RWPE1 (cell line): ENCODE measurements at places on chromosomes 2 and 18.

DNA sequence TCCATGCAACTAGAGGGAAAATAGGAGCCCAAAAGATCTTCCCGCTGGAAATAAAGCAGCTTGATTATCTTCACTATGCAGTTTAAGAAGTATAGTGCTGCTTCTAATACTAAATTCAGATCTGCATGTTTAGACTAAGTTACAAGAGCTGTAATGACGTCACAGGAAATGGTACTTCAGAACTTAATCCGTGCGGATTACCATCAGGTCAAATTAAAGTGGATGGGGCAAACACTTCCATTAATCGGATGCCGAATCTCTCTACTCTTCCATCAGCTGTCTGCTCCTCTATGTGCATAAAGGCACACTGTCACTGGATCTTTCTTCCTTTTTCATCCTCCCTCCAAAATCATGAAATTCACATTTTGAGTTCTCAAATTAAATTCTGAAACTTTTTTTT, 52.6 kb downstream of the TRAPPC12 start:
- DNase-seq: no peak

DNA sequence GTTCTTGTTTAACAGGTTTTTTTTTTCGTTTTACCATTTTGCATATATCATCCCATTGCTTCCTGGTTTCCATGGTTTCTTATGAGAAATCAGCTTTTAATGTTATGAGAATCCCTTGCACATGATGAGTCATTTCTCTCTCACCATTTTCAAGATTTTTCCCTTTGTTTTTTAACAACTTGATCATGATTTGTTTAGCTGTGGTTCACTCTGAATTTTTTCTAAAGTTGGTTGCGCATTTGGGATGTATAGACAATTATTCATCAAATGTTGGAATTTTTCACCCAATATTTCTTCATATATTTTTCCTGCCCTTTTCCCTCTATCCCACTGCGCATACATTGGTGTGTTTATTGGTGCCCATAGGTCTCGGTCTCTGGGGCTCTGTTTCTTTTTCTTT, 42.4 kb upstream of the BIN1 start:
- DNase-seq: peak; percentile 82

- no peak for DNase-seq
Observed at GRCh38 chr2:100494712-100495111, 24.4 kb downstream of the NMS start.

DNA sequence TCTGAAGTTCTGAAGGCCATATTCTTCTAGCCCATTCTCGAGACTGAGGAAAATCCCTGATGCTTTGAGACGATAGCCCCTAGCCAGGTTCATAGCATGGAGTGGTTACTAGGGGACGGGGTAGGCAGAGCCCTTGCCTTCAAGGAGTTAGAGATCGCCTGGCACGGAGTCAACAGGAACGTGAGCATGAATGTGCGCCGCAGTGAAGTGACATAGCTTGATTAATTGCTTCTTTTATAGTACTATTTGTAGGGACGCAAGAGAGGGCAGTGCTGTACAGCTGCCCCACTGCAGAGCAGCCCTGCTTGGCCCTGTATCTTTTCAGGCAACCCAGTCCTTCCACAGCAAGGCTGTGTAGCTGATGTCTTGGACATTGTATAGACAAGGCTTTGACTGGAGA, 26.2 kb downstream of the HRH4 start:
- DNase-seq: no peak

- peak; percentile 24 for DNase-seq
Observed at GRCh38 chr2:238644095-238645081, 203.5 kb upstream of the TWIST2 start.

DNA sequence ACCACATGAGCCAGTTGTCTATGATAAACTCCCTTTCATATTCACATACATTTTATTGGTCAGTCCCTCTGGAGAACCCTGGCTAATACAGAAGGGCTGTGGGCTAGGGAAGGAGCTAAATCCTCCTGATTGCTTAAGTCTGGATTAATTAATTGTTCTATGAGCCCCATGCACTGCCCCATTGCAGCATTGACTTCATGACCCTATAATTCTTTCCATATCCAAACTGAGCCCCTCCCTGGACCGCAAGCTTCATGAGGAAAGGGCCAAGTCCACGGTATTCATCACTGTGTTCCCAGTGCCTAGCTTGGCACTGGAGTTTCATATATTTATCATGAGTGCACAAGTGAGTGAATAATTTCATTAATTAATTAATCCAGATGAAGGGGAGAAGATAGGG, 124.0 kb downstream of the MBD2 start:
- no peak for DNase-seq

DNA sequence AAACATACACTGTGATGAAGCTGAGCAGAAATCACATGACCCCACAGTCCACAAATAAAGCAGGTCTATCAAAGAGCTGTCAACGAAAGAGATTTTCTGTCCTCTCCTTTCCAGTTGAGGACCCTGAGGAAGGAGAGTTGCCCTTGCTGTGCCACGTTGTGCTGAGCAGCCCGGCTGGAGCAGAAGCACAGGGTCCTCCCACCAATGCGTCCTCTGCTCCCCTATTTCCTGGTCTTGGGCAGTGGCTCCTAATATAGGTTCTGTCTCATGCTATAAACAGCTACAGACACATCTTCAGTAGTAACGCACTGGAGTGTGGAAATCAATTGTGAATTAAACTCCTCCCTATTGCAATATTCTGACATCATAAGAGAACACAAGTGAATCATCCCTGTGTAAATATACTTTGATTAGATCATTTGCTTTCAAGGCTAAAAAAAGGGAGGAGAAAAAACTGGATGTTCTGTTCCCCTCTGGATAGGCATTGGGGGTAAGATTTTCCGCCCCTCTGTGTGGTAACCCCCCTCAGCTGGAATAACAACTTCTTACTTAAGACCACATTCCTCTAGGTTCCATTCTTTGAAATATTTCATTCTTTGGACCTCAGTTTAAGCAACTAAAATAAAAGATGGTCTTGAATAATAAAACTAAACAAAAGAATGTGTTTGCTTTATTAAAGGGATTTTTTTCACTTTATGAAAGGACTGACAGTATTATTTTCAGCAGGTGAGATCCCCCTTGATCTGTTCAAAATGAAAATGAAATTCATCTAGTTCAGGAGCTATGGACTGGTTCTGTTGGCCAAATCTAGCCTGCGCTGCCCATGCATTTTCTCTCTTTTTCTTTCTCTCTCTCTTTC, 8.3 kb upstream of the RHOB start:
- peak; percentile 83 for DNase-seq

DNA sequence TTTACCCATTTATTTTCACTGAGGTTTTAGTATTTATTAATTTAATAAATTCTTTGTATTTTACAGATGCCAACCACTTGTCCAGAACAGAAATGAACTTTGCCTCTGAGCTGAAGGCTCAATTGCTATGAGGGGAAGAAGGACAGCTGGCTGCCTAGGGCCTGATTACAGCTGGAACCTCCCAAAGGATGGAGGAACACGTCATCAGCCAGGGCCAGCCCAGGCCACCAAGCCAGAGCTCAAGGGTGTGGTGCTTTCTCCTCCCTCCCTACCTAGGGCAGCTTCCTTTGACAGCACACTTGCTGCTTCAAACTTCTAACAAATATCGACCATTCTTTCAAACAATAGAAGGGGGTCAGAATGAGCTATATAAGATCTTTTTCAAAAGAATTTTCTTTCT, 19.7 kb upstream of the RIOK3 start:
- no peak for DNase-seq

- DNase-seq: peak; percentile 47
Observed at GRCh38 chr2:64244037-64244416, 99.8 kb upstream of the PELI1 start.

DNA sequence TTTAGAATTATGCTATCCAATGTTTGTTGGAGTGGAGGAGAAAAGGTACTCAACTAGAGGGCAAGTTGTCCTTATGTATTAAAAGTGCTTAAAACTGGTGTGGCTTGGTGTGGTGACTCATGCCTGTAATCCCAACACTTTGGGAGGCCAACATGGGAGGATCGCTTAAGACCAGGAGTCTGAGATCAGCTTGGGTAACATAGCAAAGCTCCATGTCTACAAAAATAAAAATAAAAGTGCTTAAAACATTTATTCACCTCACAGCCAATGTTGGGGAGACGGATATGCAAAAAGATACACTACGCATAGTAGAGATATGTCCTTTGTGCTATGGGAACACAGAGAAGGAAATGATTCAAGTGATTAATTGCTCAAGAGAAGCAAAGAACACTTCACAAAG, 19.3 kb upstream of the TNFAIP6 start:
- no peak for DNase-seq

DNA sequence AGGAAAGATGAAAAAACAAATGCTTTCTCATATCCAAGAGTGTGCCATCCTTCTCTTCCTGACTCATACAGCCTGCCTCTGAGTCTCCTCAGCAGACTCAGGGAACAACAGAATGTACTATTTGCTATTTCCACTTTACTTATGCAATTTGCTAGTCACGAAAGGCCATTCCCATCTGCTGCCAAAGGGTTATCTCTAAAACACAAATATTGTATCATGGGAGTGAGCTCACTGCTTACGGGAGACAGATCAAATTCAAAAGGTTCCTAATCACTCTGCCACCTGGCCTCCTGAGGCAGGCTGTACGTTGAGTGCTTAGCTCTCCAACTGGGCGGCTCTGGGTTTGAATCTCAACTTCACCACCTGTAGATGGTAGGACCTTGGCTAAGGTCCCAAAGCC, 92.0 kb downstream of the GAREM1 start:
- peak; percentile 2 for DNase-seq

- no peak for DNase-seq
Observed at GRCh38 chr18:51425889-51426288, 228.4 kb upstream of the MEX3C start.
